Lung microvascular endothelial cell (primary cell): ENCODE measurements at places on chromosomes 4 and X. TPM values are rescaled to one million over a fixed set of nuclear protein-coding genes. Genes with fewer than 3 reads are reported as not detected.

Gene SERPINA7
- total RNA-seq = not detected in 2 replicates

Gene MTNR1A
- not detected in 2 replicates for total RNA-seq

Gene ATOH1
- not detected in 2 replicates for total RNA-seq

Gene RHOXF2
- not detected in 2 replicates for total RNA-seq
